ENCODE measurements at places on chromosomes 11 and 22.

DNA sequence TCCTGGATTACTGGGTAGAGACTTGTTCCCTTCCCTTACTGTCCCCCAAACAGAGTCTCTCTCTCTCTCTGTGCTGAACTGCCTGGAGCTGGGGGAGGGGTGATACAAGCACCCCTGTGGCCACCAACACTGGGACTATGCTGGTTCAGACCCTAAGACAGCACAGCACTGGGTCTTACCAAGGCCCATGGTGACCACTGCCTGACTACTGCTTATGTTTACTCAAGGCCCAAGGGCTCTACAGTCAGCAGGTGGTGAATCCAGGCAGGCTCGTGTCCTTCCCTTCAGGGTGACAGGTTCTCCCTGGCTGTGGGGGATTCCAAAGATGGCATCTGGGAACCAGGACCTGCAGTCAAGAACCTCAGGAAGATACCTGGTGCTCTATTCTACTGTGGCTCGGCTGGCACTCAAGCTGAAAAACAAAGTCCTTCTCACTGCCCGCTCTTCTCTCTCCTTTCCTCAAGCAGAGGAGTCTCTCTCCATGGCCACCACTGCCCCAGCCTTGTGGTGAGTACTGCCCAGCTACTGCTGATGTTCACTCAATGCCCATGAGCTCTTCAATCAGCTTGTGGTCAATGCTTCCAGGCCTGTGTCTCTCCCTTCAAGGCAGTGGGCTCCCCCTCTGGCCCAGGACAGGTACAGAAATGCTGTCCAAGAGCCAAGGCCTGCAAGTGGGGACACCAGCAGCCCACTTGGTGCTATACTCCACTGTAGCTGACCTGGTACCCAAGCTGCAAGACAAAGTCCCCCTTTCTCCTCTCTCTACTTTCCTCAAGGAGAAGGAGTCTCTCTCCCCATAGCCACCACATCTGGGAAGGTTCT, 41.8 kb upstream of the SHANK2 start:
- no peak for DNase-seq

- no peak for DNase-seq
Measured at GRCh38 chr11:82494988-82495432, 238.7 kb downstream of the FAM181B start.

- no peak for DNase-seq
Measured at GRCh38 chr22:27115816-27116256, 458.4 kb downstream of the MIAT start.

- DNase-seq: no peak
Measured at GRCh38 chr22:28023774-28024173, 104.7 kb upstream of the PITPNB start.

GRCh38 chr22:38784856-38785255, 9.1 kb downstream of the DNAL4 start:
- DNase-seq: no peak

DNA sequence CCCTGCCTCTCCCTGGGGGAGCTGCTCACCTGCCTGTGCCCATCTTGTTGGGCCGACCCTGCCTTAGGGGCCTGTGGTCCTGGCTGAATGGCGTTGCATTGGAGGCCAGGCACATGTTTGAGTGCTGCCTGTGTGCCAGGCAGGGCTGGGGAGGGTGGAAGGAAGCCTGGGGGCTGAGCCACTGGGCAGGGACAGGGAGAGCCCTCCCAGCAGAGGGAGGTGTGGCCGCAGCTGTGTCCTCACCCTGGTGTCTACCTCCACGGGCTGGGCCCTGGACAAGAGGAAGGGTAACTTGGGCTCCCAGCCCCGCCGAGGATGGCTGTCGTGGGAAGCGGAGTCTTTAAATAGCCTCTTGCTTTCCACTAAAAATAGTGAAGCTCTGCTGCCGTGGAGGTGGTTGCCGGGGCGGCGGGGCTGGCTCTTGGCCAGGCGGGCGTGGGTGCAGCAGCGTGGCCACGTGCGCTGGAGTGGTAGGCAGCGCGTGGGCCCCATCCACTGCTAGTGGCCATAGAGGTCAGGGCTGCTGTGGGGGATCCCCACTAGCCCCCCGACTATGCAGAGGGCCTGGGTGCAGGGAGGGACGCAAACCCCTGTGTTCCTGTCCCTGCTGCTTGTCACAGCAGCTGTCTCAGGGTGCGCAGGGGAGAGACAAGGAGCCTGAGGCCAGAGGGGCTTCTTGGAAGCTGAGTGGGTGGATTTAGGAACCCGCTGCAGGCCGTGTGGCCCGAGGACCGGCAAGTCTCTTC, 6.2 kb downstream of the ZDHHC8 start:
- DNase-seq: no peak

- no peak for DNase-seq
Measured at GRCh38 chr11:91786097-91786496, 438.5 kb upstream of the FAT3 start.
